Suprapubic skin (tissue), 4 donors: ENCODE measurements at places on chromosomes 5 and 9.

DNA sequence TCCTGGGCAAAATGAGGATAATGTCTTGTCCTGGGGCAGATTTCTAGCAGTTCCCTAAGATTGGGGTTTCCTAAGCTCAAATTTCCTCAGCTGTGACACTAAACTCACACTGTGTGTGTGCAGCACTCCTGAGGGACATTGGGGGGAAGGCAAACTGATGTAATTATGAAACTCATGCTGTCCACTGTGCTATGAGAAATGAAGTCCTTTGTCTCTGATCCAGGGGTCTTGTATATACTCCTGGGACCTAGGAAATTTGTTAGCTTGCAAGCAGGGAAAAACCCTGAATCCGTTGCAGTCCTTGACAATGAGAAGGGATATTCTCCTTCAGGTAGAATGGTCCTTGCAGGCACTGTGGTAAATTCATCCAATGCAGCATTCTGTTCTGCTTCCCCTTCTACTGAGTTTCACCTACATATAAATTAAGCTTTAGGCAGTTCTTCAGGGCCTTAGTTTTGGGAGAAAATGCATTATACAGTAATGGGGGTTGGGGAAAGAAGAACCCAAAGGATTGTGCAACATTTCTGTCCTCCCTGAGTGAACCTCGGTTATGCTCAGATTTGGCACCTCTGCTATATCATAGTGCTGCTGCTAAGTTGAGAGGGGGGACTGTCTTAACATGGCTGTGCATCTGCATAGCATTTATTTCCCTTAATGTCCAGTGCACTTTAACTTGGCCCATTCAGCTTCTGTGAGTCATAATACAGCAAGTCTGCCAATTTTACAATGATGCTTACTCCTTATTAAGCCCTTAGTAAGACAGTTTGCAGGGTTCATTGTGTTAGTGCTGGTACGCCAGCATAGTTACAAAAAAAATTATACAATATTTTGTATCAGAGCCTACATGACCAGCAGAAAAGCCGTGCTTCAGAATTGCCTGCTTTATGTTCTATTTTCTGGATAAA is 80.2 kb downstream of the PJA2 start:
- H3K27me3 ChIP-seq = no peaks in the 10 kb centered on the region
- peaks cover 3% of the 10 kb centered on the region for H3K4me1 ChIP-seq
- H3K27ac ChIP-seq = no peak overlapping the region
- no peak overlapping the region for H3K4me3 ChIP-seq
- H3K36me3 ChIP-seq = peaks cover 11% of the 10 kb centered on the region

GRCh38 chr9:101201630-101202029 is 173.1 kb downstream of the PLPPR1 start:
- DNase-seq = no peak
- H3K4me3 ChIP-seq = no peak overlapping the region
- H3K36me3 ChIP-seq = no peaks in the 10 kb centered on the region

DNA sequence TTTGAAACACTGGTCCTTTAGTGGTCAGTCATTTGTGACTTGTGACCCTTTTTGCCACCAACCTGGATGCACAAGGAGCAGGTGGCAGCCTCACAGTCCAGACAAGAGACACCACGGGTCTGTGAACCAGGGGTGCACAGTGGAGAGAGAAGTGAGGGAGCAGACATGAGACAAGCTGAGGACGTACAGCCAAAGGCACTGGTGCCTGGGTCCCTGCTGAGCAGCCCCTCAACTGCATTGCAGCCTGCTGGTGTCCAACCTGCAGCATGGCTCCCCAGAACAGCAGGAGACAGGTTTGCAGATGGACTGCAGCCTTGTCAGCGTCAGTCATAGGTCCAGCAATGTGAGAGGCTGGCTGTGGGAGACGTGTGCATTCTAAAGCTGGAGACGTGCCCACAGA is 124.2 kb upstream of the FSTL4 start:
- H3K36me3 ChIP-seq = no peaks in the 10 kb centered on the region
- no peak for DNase-seq
- H3K27me3 ChIP-seq = no peaks in the 10 kb centered on the region
- no peak overlapping the region for H3K27ac ChIP-seq
- H3K4me3 ChIP-seq = no peak overlapping the region

DNA sequence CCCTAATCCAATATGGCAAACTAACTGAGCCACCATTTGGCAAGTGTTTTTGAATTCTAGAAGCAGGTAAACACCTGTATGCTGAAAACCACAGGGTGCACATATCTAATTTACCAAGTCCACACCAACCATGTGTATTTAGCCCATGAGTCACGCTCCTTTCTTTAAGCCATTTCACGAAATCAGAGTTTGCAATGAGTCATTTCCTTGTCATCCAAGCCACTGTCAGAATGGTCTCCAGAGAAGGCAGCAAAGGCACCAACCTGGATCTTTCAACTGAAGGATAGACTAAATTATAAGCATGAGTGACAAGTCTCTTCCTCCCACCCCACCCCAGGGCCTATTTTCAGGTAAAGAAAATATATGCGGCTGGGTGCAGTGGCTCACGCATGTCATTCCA is 110.0 kb downstream of the PAX5 start:
- H3K4me1 ChIP-seq = no peaks in the 10 kb centered on the region
- H3K36me3 ChIP-seq = no peaks in the 10 kb centered on the region
- H3K27me3 ChIP-seq = no peaks in the 10 kb centered on the region
- no peak overlapping the region for H3K4me3 ChIP-seq
- DNase-seq = no peak
